A172 (cell line): ENCODE measurements at places on chromosomes 2 and 18. TPM values are rescaled to one million over a fixed set of nuclear protein-coding genes. Genes with fewer than 3 reads are reported as not detected.

Gene ASAP2
- total RNA-seq = 20.4 and 24.4 TPM in 2 replicates

Gene CPSF3
- total RNA-seq = 104 and 112 TPM in 2 replicates

DNA sequence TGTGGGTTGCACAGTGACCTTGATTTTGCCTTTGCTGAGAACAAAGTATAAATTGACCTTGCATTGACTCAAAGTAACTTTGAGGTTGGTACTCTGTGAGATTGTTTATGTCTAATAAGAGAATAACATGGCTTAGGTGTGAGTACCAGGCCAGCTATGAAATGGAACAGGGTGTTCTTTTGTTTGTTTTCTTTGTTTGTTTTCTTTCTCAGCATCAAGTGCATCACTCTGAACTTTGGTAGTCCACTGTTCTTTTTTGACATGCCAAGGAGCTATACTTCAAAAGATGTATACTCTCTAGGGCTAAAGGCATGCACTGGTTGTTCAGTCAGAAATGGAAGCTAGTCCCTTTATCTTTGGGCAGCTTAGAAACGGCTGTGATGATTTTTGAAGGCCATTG is 5.1 kb downstream of the ABCB11 start:
- no peak for DNase-seq

GRCh38 chr2:2662037-2662846 is 331.2 kb upstream of the MYT1L start:
- DNase-seq = no peak

- no peak for DNase-seq
These were observed 10.7 kb downstream of the KCNJ3 start for GRCh38 chr2:154709215-154709614.

GRCh38 chr2:70795164-70795995 is 4.9 kb upstream of the FIGLA start:
- no peak for DNase-seq

GRCh38 chr2:239255628-239256349 is 145.0 kb downstream of the HDAC4 start:
- DNase-seq = no peak

Gene GAL3ST2
- total RNA-seq = not detected in 2 replicates

DNA sequence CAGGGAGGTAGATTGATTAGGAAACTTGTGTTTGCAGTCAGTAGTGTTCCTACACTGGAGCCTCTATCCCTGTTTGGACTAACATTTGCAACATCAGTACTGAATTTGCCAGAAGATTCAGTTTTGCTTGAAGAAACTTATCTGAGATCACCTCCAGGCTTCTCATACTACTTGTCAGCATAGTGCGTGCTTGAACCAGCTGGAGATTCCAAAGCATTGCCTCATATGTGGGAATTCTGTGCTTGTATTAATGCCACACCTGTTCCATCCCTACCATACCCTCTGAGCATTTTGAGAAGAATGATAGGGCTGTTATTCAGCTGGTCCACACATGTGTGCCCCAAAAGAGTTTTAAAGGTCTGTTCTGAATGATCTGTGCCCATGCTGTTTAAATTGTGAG is 148.7 kb downstream of the RAPGEF4 start:
- DNase-seq = no peak
